AG09319 (cell line): ENCODE measurements at places on chromosomes 7 and 10.

DNA sequence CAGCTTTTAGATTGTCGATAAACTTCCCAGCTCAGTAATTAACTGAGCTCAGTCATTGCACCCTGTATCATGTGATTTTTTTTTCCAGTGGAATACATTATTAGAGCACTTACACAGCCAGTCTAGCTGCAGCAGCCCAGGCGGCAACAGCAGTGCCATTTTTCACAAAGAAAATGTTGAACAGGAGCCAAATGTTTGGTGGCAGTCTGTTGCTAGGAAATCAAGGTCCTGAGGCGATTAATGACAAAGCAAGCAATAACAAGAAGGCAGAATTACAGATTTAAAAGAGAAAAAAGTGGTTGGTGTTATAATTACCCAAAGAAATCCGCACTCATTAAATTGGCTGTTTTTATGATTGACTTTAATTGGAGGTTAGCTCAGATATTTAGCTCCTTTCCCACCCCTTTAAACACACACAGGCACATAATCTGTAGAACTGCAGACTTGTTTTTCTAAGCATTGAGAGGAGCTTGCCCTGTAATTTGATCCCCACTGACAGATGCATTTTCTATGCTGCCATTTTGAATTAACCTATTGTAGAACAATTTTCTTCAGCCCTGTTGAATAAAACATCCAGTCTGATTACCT is 267.4 kb downstream of the ADK start:
- DNase-seq: no peak

- no peak for DNase-seq
Measured at GRCh38 chr7:30285067-30285535, 704 bp downstream of the ZNRF2 start.

GRCh38 chr10:47309408-47310089 is 9.6 kb downstream of the GDF10 start:
- no peak for DNase-seq

GRCh38 chr7:147245274-147245673 is 1128.7 kb downstream of the CNTNAP2 start:
- DNase-seq: no peak

DNA sequence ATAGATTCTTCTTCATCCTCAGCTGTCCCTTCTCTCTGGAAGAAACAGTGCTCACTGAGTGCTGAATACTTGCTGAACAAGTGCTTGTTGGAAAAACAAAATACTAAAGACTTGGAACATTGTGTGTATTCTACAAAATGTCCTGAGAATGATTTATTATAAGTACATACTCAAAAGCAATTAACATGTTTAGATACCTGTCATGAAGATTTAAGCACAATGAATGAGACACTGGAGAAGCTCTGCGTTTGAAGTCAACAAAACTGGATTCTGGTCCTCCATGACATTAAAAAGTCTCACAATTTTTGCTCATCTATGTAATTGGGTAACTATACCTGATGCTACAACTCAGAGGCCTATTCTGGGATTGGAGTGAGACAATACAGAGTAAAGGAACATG is 34.8 kb upstream of the LAMB1 start:
- DNase-seq: no peak

- DNase-seq: no peak
Measured at GRCh38 chr7:7125963-7126362, 56.4 kb upstream of the C1GALT1 start.
